ENCODE measurements at places on chromosomes 7 and 10.

DNA sequence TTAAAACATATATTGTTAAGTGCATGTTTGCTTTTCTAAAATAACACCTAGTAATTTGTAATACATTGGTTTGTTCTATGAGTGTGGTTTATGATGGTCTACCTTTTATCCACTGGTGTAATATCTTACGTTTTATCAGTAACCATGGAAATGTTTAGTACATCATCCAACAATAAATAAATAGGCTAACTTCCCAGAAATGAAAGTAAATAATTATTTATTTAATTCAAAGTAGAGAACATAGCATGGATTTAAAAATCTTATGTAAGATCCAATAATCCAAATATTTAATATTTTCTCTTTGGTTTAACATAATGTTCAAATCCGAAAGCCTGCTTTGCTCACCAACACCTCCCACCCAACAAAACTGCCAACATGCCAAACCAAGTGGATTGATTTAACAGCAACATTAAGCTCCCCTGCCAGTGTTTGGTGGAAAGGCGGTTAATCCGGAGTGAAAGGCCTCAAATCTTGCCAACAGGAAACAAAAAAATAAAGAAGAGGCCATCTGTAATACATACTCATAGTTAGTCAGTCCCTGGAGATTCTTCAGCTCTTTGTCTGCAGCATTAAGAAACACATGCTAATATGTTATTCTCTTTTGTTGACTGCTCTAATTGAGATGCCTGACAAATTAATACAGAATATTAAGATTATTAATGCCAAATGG is 897.8 kb downstream of the CNTNAP2 start:
- no peak for DNase-seq

GRCh38 chr7:24756545-24757352 is 515 bp downstream of the GSDME start:
- no peak for DNase-seq

GRCh38 chr7:112260911-112261310 is 54.4 kb downstream of the ZNF277 start:
- DNase-seq: no peak

DNA sequence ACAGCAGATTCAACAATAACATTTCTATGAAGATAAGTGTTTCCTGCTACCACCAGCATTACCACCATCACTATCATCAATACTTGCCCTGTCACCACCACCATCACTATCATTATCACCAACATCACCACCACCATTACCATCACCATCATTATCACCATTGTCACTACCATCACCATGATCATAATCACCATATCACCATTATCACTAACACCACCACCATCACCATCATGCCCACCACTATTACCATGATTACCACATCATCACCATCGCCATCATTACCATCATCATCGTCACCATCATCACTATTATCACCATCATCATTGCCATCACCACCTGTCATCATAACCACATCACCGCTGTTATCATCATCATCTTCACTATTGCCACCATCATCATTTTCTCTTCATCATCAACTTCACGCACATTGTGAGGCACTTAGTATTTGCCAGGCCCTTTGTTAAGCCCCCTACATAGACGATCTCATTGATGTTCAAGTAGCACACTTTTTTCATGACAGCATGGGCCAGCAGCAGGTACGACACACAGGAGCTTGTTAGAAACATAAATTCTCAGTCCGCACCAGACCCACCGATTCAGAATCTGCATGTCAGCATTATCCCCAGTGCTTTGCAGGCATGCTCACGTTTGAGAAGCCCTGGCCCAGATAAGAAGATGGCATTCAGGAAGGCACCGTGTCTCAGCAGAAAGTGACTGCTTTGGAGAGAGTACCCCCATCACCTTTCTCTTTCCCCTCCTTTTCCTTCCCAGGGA is 161.1 kb downstream of the ADAM12 start:
- no peak for DNase-seq

- no peak for DNase-seq
Measured at GRCh38 chr10:131022981-131023380, 288.5 kb downstream of the TCERG1L start.

GRCh38 chr7:100152937-100153666 is 4.4 kb downstream of the LAMTOR4 start:
- no peak for DNase-seq

DNA sequence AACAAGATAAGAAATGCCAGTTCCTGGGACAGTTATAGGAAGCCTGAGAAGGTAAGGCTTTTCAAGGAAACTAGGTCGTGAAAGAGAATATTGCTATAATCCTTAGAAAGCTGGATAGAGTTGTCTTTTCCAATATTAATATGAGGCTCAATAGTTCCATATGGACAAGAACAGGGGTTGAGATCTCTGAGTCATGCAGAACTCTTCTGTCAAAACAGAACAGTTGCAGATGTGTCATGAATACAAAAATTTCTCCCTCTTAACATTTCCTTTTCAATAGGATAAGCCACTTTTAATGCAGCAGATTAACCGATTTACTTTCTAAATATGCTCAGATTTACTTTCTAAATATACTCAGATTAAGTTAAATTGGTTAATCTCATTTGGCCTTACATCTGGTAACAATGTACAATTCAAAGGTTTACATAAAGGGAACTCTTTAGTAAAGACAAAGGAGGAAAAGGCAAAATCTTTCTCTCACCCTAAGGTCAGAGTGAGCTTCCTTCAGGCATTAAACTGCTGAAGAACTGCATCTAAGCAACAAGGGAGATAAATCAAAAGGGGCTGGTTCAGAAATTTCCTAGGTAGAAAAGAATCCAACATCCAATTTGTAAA is 104.7 kb upstream of the PCDH15 start:
- DNase-seq: no peak

GRCh38 chr7:158945519-158945918 is 89.2 kb downstream of the DYNC2I1 start:
- DNase-seq: no peak

DNA sequence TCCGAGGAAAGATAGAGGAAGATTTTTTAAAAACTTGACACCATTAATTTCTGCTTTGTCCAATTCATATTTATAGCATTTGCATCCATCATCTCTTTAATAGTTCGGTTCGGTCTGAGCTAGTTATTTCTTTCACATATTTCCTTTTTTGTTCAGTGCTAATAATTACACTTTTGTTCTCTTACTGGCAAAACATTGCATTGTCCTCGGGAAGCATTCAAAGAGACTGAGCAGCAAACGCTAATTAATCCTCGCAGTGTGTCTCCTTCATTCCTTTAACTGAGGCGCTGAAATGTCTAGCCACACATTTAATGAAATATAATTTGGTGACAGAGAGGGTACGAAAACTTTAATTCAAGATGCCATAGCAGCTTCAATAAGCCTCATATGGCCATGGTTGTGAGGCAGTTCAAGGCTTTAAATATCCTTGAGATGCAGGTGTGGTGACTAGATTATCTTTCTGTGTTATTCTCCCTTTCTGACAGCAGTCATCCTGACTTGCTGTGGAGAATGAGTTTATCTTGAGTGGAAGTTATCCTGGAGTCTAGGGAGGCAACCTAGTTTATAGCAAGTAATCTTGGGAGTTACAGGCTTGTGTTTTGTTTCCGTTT is 431.4 kb downstream of the SDK1 start:
- DNase-seq: no peak

- no peak for DNase-seq
Measured at GRCh38 chr10:60182691-60183090, 207.0 kb downstream of the ANK3 start.

GRCh38 chr7:157670490-157671357 is 333.9 kb downstream of the DNAJB6 start:
- DNase-seq: no peak

DNA sequence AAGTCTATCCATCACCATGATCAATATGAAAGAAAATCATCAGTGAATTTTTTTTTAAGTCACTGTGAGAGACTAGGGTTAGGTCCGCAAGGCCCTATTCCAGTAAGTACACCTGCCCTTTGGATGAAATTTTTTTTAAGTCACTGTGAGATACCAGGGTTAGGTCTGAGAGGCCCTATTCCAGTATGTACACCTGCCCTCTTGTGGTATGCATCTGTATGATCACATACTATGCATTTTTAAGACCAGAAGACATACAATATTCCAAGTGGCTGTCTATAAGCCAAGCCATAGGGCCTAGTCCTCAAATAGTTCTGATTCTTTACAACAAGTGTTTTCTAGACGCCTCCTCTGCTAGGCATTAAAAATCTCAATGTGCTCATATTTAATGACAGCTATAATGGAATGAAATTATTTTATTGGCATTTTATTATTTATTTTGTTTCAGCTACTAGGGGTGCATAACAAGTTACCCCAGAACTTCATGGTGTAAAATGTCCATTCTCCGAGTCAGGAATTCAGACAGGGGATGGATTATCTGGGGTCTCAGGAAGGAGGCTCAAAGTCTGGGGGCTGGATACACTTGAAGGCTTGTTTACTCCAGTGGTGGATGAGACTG is 53.1 kb downstream of the TEX36 start:
- no peak for DNase-seq

DNA sequence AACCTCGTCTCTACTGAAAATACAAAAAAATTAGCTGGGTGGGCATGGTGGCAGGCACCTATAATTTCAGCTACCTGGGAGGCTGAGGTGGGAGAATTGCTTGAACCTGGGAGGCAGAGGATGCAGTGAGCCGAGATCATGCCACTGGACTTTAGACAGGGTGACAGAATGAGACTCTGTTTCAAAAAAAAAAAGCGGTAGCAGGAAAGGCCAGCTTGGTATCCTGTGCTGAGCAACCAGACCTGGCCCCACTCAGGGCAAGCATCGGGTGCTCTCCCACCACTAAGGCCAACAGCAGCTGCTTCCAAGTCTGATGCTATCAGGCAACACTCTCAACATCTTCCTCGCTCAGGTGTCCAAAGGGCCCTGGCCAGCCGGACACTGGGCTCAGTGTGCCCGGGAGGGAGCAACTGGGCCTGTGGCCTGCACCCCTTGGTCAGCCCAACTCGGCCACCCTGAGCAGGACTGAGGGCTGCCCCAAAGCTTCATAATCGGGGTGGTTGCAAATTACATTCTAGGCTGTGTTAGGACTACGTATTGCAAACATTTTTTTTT is 44.3 kb upstream of the MSMB start:
- DNase-seq: no peak

- DNase-seq: no peak
Measured at GRCh38 chr10:114402871-114403540, 1.3 kb downstream of the AFAP1L2 start.

DNA sequence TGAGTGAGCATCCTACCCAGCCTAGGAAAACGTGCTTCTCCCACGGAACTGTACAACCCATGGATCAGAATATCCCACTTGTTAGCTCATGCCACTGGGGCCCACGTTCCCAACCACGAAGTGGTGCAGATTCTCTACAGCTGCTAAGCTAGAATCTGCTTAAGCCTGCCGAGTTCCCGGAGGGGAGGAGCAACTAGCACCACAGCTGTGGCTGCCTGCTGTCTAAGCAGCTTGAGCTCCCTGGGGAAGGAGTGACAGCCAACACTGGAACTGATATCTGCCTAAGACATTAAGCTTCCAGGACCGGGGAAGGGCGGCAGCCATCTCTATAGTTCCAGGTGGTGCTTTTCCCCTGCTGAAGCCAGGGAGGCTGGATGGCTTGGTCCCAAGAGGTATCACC is 334.7 kb upstream of the CHRM2 start:
- DNase-seq: no peak

DNA sequence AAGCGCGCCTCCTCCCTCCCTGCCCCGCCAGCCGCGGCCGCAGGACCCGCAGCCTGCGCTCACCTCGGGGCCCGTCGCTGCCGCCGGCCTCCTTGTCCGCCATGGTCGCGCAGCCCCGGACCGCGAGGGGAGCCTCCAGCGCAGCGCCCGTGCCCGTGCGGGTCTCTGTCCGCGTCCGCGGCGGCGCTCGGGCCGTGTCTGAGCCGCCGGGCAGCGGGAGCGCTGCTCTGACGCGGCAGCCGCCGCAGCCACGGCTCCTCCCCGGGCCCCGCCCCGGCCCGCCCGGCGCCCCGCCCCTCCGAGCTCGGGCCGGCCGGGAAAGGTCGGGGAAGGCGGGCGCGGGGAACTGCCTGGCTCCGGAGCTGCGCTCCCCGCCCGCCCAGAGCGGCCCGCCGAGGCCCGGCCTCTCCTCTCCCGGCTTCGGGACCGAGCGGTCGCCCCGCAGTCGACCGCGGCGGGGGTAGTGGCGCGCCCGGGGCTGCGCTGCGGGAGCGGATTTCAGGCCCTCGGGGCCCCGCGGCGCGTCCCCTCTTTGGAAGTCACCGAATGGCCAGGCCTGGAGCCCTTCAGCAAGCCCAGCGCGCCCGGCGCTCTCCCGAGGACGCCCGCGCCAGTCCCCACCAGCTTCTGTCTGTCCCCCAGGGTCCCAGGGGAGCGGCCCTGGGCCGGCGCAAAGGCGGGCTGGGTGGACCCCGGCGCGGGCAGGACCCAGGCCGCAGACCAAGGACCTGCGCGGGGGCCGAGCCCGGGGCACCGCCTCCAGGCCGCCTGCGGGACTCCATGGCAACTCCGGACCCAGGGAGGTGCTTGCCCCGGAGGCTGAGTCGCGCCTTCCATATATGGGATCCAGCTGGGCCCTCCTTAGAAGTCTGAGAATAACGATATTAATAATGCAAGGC is at the start of gene HSPA12A:
TSS of gene HSPA12A (minus strand) at position 200 of the 899 bp plus-strand sequence. CDS start at position 103, 97 bp downstream.
- no peak for DNase-seq

DNA sequence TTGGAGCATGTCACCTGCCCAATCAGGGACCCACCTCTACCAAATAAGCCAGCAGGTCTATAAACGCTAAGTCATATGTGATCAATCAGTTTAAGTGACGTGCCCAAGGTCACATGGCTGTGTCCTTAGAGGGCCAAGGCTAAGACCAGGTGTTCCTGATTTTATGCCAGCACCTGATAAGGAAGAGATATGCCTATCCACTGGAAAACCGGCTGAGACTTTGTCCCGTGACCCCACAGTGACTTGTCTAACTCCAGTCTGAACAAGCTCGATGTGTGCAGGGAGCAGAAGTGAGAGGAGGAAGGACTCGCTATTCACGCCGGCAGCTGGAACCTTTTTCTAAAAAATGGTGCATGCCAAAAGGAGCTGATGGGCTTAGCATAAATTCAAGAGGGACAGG is 57.0 kb downstream of the PRKAG2 start:
- DNase-seq: no peak

DNA sequence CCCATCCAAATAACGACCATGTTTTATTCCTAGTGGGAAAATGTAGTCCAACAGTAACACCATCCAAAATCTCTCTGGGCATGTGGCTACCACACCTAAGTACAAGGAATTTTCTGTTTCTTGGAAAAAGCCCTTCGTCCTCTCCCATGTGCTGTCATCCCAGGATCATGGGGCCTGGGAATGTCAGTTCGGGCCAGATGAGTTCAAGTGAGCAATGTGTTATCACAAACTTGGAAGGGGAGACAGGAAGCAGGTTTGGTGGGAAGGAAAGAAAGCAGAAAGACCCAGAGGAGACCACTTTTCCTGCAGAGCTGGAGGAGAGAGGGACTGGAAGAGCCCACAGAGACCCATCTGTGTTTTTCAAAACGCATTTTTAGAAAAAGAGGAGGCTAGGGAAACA is 110.8 kb downstream of the PLXNA4 start:
- DNase-seq: no peak

GRCh38 chr10:63331586-63331985 is 134.2 kb downstream of the JMJD1C start:
- no peak for DNase-seq

- DNase-seq: no peak
Measured at GRCh38 chr10:35324196-35324595, 12.1 kb upstream of the CCNY start.

GRCh38 chr10:23696476-23696875 is 257.6 kb downstream of the OTUD1 start:
- no peak for DNase-seq
